Jurkat, Clone E6-1 (cell line): ENCODE measurements at places on chromosomes 7 and 10.

DNA sequence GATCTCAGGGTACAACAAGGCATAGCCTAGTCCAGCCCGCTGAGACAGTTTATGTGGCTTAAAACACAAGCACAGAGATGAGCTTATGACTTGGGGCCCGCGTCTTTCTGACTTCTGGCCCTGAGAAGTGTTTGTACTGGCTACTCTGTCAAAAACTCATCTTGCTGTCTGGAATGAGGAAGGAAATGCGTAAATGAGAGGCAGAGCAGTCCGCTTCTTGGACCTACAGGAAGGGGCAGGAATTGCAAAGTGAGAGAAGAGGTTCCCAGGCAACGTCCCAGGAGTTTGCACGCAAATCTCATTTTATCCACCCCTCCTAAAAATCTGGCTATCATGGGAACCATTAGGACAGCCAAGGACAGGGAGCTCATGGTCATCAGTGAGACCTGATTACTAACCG lies 5.5 kb downstream of the ANXA11 start:
- DNase-seq, result no peak

GRCh38 chr10:109633846-109634245 lies 289.5 kb downstream of the XPNPEP1 start:
- DNase-seq, result peak; percentile 15

- no peak for DNase-seq
Measured at GRCh38 chr7:128353610-128354009, 7.9 kb downstream of the PRRT4 start.

DNA sequence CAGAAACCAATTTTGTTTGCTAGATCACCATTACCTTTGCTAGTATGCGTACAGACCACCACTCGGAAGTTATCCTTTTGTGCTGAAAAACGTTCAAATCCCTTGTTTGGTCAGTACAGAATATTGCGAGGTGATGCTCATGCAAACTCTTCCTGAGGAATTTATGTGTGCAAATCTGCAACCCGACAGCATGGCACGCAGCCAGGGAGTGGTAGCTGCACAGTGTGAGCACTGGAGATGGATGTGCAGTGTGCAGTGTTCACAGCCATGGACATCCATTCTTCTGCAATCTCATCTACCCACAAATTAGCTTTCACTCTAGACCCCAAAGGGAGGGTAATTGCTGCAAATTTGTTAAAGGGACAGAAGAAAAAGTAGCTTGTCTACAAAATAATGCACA lies 72.2 kb downstream of the CACUL1 start:
- no peak for DNase-seq

- DNase-seq, result no peak
Measured at GRCh38 chr7:32257621-32258020, 187.4 kb upstream of the PDE1C start.

DNA sequence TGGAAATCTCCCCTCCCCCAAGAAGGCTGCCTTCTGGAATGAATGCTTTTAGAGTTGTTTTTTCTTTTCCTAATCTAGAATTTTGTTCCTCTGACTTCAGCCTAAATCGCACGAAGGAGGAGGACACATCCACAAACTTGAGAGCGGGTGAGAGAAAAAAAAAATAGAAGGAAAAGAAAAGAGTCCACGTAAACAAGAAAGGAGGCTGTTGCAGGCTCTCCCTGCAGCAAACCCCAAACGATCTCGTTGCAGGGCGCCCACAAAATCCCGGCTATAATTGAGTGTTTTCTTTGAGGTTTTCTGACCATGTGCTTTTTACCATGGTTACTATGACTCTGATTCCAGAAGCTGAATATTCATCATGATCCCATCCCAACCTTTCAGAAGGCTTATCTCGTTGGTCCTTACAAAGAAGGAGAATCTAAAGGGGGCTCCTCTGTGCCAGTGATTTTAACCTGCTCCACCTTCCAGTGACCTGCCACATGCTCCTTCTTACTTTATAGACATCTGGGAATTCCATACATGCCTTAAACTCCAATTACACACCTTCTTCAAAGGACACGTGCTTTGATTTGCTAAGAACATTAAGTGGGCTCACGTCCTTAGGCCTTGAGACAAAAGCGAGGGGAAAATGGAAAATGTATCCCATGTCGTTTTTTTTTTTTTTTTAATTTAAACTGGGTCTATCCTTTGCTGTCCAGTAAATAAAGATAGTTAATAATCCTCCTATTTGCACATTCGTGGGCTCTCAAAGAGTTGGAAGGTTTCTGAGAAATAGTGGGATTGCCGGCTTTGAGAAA lies 5.8 kb downstream of the TWIST1 start:
- DNase-seq, result no peak
